Stimulated activated CD4-positive, alpha-beta T cell treated with anti-CD3 and anti-CD28 coated beads, Interleukin-15, amount 100 ng/mL, for 1 hour (primary cell): ENCODE measurements at places on chromosomes 2 and 18.

DNA sequence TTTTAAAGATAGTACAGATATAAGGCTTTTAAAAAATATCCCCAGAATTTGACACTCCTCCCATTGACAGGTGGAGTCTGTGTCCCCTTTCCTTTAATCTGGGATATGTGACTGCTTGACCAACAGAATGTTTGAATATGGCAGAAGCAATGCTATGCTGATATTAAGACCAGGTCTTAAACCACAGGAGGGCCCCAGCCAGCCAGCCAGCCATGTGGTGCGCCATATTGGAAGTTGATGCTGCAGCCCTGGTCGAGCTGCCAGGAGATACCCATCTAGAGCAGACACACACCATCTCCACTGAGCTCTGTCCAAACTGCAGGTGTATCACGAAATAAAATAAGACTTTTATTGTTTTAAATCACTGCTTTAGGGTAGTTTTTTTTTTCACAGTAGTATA, 122.3 kb upstream of the CAB39 start:
- DNase-seq, result no peak

- no peak for DNase-seq
Observed at GRCh38 chr18:420661-421246, 79.7 kb downstream of the COLEC12 start.

DNA sequence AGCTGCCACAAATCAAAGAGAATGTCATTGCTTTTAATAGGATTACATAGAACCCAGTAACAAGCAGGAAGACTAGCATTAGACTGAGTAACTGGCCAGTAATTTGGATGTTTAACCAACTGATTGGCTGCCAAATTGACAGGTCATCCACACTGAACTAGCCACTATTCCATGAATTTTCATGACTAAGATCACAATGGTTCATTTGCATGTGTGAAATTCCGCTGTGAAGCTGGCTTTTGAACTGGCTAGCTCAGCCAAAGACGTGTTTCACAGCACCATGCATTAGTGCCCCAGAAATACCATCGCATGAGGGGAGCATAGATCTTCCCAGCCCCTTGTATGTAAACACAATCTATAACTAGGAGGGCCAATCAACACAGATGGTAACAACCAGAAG, 649.8 kb downstream of the ARHGAP15 start:
- DNase-seq, result no peak

- no peak for DNase-seq
Observed at GRCh38 chr2:230828272-230828961, 36.3 kb upstream of the ITM2C start.

DNA sequence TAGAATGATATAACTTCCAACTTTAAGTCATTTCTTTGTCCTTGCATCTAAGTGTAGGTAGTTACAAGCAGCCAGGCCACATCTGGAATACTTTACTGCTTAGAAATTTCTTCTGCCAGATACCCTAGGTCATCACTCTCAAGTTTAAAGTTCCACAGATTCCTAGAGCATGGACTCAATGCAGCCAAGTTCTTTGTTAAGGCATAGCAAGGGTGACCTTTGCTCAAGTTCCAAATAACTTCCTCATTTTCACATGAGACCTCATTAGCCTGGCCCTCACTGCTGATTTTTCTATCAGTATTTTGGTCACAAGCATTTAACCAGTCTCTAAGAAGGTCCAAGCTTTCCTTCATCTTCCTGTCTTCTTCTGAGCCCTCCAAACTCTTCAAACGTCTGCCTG, 7.8 kb upstream of the UGT1A9 start:
- DNase-seq, result no peak

DNA sequence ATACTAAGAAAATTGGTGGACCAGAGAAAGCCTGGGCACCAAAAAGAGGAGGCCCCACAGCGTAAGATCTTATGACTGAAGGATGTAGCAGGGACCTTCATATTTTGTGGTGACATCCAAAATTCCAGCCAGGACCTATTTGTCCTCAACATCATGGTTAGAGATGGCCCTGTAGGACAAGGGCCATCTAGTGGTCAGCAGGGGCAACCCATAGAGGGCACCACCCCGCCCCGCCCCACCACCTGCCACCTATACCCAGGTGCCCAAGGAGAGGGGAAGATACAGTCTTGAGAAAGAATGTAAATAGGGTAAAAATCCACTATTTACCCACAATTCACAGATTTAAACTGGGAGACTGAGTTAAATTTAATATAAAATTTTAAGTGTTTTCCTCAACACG, 59.6 kb upstream of the TMEM163 start:
- DNase-seq, result no peak

GRCh38 chr2:168254158-168254935, 7.0 kb upstream of the STK39 start:
- DNase-seq, result no peak

DNA sequence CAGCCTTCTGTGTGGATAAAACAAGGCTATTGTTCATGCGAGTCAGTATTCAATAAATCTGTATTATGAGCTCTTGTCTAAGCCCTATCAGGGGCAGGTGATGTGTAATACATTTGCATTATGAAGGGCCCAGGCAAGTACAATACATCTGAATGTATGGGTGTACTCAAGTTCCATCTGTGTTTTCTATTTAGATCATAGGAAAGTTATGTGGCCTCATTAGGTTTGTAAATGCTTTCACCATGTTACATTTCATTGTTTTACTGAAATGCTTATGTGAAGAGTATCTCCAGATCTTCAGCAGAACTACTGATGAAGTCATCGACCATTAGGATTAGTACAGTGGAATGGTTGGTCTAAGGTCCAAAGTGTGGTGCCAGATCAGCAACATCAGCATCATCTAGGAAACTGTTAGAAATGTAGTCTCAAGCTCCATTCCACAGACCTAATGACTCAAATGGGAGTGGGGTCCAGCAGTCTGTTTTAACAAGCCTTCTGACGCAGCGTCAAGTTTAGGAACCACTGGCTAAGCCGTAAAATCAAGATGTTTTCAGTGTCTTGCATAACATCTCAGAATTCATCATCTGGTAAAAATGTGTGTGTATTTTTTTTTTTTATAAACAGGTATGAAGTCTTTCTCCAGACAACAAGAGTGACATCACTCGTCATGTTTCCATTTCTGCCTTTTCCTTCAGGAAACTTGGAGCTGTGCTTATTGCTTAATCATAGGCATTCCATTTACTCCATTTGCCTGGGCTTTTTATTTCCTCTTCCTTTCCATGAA, 80.5 kb downstream of the LYPD6 start:
- no peak for DNase-seq

DNA sequence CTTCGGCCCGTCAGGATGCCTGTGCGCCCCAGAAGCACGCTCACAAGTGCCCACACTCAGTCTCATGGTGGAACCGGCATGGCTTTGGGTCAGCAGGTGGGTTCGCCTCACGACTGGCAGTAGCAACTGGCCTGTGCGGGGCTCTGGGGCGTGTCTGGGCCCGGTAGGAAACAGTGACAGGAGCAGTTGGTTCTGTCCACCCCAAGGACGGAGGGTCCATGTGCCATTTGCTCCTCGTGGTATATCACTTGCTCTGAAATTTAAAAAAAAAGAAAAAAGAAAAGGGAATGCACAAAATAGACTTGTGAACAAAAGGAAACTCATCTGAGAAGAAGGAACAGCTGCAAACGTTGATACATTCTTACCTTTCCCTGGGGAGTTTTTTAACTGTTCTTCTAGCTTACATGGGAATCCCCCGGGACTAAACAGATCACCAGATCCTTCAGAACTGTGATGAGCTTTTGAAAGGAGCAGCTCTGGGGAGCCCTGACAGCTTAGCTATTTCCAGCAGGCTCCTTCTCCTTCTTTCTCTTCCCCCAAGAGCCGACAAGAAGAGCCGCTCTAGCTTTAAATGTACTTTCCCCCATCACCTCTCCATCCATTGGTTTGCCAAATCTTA, 42.8 kb downstream of the TRAPPC12 start:
- DNase-seq, result no peak

DNA sequence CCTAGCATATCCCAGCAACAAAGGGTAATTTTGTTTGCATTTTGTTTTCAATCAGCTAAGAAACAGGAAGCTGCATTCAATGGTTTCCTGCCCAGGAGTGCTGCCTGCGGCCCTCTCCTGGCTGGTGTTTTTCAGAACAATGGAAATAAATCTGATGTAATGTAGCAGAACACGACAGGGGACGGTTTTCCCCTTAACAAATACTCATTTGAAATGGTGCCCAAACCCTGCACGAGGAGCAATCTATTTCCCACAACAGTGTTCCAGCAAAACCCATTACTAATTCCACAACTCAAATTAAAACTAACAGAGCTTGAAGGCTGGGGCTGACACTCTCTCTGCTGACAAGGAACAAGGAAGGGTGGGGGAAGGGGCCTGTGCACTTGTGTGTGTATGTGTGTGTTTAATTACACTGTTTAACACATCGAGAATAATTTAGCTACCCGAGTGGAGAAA, 8.7 kb downstream of the CAPN13 start:
- DNase-seq, result no peak

DNA sequence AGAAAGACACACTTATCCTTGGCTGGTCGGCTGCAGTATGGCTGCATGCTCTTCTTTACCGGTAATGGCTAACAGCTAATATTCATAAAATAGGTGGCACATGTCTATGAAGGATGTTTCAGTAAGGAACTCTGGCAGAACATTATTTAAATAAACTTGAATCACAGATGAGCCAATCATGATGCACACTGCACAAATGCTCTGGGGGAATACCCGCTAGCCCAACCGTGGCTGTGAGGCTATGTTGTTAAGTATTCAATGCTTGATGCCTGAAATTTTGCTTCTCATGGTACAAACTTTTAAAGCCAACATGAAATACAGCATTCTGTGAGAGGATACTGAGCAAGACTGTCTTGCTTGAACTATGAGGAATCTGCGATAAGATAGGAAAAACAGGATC, 505.8 kb downstream of the ZEB2 start:
- no peak for DNase-seq

DNA sequence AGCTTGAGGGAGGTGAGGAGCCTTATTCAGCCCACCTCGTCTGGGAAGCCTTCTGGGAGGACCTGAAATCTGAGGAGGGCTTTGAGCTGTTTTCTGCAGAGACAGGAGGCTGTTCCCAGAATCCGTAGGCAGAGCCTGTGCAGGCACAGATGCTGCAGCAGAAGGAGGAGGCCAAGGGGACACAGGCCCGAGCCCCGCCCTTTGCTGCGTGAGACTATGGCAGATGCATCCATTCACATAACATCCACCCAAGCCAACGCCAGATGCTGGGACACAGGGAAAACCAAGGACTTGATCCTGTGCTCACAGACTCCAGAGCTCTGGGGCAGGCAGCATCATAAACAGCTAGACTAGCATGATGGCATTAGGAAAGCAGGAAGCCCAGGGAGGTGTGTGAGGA, 98.2 kb downstream of the KCNF1 start:
- DNase-seq, result no peak

GRCh38 chr2:43111788-43112554, 114.4 kb downstream of the ZFP36L2 start:
- DNase-seq, result no peak

GRCh38 chr2:27823135-27823534, 51.6 kb downstream of the MRPL33 start:
- no peak for DNase-seq

DNA sequence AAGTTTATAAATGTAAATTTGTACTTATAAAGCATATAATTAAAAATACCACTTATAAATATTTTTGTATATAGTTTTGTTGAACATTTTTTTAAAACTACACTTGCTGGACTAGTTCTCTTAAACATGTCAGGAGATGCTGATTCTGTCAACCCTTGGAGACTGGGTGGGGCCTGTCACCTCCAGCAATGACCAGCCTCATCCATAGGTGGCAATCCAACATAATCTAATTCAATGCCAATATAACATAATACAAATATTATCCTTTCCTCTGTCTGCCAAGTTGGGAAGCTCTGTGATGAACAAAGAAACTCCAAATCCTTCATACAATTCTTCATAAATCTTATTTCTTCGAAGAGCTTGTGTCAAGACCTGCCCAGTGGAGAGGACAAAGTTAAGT, 140.4 kb downstream of the RBMS1 start:
- no peak for DNase-seq

GRCh38 chr18:62524440-62525200, 1.8 kb downstream of the ZCCHC2 start:
- peak; percentile 42 for DNase-seq

DNA sequence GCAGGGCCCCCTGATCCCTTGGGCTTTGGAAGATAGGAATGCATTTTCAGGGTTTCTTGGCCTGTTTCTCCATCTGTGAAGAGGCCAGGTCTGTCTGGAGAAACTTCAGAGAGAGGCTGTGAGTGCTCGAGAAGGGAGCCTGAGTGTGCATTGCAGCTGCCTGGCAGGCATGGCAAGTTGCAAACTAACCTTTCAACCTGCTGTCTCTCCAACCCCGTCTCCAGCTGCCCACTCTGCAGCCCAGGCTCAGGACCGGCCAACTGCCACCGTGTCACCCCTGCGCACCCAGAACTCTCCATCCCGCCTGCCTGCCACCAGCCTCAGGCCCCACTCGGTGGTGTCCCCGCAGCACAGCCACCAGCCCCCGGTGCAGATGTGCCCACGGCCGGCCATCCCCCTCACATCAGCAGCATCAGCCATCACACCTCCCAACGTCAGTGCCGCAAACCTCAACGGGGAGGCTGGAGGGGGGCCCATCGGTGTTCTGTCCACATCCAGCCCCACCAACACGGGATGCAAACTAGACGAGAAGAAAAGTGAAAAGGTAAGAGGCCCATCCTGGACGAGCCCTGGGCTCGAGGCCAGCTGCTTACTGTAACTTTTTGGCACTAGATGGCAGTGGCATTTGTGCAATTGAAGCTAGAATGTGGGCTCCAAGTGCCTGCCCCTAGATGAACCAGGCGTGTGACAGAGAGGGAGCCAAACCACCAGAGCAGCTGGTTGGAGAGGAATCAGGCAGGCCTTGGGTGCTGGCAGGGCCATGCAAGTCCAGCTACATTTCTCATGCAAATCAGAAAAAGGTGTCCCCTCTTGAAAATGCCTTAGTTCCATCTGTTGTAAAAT, 164.6 kb downstream of the SEPTIN10 start:
- DNase-seq, result no peak
